Activated naive CD8-positive, alpha-beta T cell treated with anti-CD3 and anti-CD28 coated beads, Interleukin-2, amount 10 ng/mL, durations not matched to agents 7 days and 5 days (primary cell): ENCODE measurements at places on chromosomes 12 and 14. TPM values are rescaled to one million over a fixed set of nuclear protein-coding genes. Genes with fewer than 3 reads are reported as not detected.
A peak's percentile ranks its signal among the peaks of the same experiment; 100 is the strongest.

- H3K27me3 ChIP-seq = no peaks in the 10 kb centered on the region
- peaks cover 41% of the 10 kb centered on the region for H3K4me1 ChIP-seq
- peak overlapping the region; percentile 86 for H3K27ac ChIP-seq
- H3K36me3 ChIP-seq = peaks cover 8% of the 10 kb centered on the region
These were observed 1.3 kb upstream of the CD63 start for GRCh38 chr12:55729819-55730818.

DNA sequence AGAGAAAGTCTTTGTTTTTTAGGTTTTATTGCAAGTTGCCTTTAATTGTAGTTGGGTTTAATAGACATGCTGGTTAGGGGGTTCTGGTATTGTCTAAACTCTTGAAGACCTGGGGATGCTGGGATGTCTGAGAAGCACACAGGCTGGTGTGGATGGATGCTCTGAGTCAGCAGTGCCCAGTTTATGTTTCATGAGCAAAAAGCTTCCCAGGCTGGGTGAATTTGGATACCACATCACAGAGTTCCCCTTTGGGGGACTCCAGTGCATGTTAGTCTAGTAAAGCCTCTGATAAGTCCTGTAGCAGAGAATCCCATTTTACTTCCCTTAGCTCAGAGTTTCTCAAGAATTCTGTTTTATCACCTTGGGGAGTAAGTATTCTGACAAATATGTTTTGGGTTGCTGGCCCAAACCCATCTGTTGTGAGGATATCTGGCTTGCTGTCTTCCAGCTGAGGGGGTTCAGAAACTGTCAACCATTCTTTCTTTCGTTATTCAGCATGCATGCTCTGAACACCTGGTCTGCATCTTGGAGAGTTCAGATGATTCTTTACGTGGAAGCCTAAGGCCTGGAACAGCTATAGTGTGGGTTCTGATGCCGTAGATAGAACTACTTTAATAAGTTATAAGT, 509.1 kb downstream of the VRK1 start:
- no peak overlapping the region for H3K4me3 ChIP-seq
- H3K27ac ChIP-seq = no peak overlapping the region
- H3K36me3 ChIP-seq = no peaks in the 10 kb centered on the region
- no peak for DNase-seq
- no peaks in the 10 kb centered on the region for H3K27me3 ChIP-seq
- H3K4me1 ChIP-seq = peaks cover 20% of the 10 kb centered on the region

DNA sequence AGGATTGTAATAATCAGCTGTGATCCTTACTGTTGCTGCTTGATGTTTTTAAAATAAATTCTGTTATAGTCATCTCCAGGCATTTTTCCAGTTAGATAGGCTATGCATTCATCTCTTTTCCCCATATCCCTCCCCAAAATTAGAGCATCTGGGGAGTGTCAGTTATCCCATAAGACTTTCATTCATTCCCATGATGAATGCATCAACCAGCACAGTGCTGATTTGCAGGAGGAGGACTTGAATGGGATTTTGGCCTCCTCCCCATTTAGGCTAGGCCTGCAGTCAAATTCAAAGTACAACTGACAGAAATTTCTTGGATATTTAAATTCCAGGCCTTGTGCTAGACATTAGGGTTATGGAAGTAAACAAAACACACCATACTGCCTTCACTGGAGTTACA, 99.8 kb downstream of the AEBP2 start:
- H3K36me3 ChIP-seq = peaks cover 27% of the 10 kb centered on the region
- H3K4me3 ChIP-seq = no peak overlapping the region
- H3K27ac ChIP-seq = no peak overlapping the region
- no peak for DNase-seq

- H3K4me1 ChIP-seq = peaks cover 19% of the 10 kb centered on the region
- no peaks in the 10 kb centered on the region for H3K27me3 ChIP-seq
- H3K4me3 ChIP-seq = no peak overlapping the region
- no peak for DNase-seq
These were observed 10.8 kb downstream of the TAOK3 start for GRCh38 chr12:118361889-118362288.

DNA sequence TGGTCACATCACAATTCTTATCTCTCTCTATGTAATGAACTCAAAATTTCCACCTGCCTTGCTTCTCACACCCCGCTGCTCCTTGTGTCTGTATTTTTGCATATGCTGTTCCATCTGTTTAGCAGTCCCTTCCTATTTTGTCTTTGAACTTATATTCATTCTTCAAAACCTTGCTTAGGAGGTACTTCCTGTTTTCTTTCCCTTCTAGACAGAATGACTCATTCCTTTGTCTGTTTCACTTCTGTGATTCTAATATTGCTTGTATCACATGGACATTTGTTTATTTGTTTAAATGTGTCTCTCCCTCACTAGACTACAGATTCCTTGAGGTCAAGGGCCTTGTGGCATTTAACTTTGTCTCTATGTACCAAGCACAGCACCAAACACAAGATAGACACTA, 424.2 kb downstream of the ETNK1 start:
- H3K4me1 ChIP-seq = peaks cover 3% of the 10 kb centered on the region
- no peaks in the 10 kb centered on the region for H3K36me3 ChIP-seq
- no peak overlapping the region for H3K4me3 ChIP-seq
- DNase-seq = no peak
- no peak overlapping the region for H3K27ac ChIP-seq

DNA sequence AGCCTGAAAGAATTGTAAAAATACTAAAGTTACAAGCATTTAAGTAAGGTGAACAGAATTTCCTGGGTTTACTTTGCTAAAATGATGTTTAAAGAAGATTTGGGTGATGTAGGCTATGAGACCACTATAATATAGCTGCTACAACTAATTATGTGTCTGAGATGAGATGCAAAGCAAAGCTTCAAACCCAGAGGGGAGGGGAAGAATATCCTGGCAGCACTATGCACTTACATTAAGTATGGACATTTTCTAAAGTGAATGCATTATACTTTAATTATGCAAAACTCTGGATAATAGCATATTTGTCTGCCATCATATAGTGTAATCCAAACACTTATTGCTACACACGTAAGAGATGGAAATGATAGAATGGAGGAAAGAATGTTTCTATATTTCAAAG, 1003.7 kb downstream of the GALC start:
- H3K36me3 ChIP-seq = no peaks in the 10 kb centered on the region
- H3K4me1 ChIP-seq = no peaks in the 10 kb centered on the region
- H3K27ac ChIP-seq = no peak overlapping the region

- H3K4me1 ChIP-seq = no peaks in the 10 kb centered on the region
- no peaks in the 10 kb centered on the region for H3K27me3 ChIP-seq
- H3K27ac ChIP-seq = no peak overlapping the region
- H3K36me3 ChIP-seq = no peaks in the 10 kb centered on the region
- no peak for DNase-seq
These were observed 83.4 kb downstream of the GAS2L3 start for GRCh38 chr12:100656856-100657255.

- H3K4me1 ChIP-seq = peaks cover 81% of the 10 kb centered on the region
- no peak overlapping the region for H3K4me3 ChIP-seq
- H3K27me3 ChIP-seq = no peaks in the 10 kb centered on the region
- no peak for DNase-seq
- H3K27ac ChIP-seq = peak overlapping the region; percentile 86
These were observed 85.0 kb upstream of the GPR68 start for GRCh38 chr14:91329486-91330014.

DNA sequence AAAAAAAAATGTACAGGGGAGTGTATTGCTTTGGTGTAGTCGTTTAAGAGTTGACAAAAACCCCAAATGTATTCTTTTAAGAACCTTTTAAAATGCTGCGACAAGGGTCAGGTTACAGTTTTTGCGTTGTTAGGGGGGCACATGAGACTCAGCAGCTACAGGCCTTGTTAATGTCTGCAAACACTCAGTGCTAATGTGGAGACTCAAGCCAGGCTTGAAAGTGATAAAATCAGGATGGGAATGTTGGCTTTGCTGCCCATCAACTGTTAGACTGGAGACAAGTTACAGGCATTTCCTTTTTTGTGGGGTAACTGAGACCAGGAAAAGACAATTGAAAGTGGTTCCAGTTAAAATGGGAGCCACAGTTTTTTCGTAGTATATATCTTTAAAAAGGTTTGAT, 84.8 kb downstream of the PRKCH start:
- H3K4me3 ChIP-seq = peak overlapping the region; percentile 25
- no peak for DNase-seq
- H3K4me1 ChIP-seq = peaks cover 57% of the 10 kb centered on the region
- peak overlapping the region; percentile 76 for H3K27ac ChIP-seq
- H3K27me3 ChIP-seq = no peaks in the 10 kb centered on the region
- peaks cover 32% of the 10 kb centered on the region for H3K36me3 ChIP-seq

- no peaks in the 10 kb centered on the region for H3K27me3 ChIP-seq
- no peak overlapping the region for H3K4me3 ChIP-seq
- H3K27ac ChIP-seq = no peak overlapping the region
- no peak for DNase-seq
- no peaks in the 10 kb centered on the region for H3K4me1 ChIP-seq
- no peaks in the 10 kb centered on the region for H3K36me3 ChIP-seq
These were observed 843.9 kb downstream of the FLRT2 start for GRCh38 chr14:86373886-86374285.

DNA sequence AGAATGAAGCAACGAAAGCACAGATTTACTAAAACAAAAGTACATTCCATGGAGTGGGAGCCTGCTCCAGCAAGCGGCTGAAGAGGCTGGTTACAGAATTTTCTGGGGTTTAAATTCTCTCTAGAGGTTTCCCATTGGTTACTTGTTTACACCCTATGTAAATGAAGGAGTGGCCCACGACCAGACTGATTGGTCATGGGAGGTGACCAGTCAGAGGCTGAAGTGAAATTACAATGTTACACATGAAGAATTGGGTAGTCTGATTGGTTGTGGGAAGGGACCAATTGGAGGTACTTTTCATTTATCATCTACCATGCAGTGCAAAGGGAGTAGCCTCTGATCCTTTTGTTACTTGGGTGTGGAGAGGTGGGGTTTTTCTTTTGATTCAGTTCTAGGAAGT, 36.2 kb upstream of the APPL2 start:
- no peak overlapping the region for H3K4me3 ChIP-seq
- peaks cover 2% of the 10 kb centered on the region for H3K4me1 ChIP-seq
- no peaks in the 10 kb centered on the region for H3K36me3 ChIP-seq
- peaks cover 23% of the 10 kb centered on the region for H3K27me3 ChIP-seq
- H3K27ac ChIP-seq = no peak overlapping the region

DNA sequence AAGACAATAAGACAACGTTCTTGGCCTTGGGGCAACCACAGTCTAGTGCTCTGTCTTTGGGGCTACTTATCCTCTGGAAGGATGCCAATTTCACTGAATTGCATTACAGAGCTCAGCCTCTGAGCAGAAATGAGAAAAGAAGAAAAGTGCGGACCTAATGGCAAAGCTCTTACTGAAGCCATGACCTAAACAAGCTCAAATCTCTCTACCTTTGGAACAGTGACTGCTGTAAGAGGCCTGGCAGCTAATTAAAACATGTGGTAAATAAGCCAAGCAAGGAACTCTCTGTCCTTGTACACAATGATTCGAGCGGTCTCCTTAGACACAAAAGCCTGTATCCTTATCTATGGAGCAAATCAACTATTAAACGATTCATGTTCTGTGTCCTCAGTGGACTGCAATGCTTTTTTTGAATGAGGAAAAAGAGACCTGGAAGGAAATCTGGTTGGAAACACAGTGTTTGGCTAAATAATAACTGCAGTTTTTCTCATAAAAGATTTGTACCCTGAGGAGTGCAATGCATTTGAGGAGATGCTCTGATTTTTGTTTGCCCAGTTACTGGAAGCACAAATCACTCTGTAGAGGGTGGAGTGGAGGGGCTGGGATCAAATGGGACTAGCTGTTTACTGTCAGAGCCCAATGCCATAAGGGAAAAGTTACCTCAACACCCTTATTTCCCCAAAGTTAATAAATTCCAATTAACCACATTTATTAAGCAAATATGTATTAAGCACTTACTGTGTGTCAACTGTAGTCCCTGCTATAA, 113.9 kb downstream of the NDUFA12 start:
- H3K27me3 ChIP-seq = peaks cover 26% of the 10 kb centered on the region
- H3K4me1 ChIP-seq = no peaks in the 10 kb centered on the region
- no peaks in the 10 kb centered on the region for H3K36me3 ChIP-seq
- H3K27ac ChIP-seq = no peak overlapping the region
- no peak overlapping the region for H3K4me3 ChIP-seq
- no peak for DNase-seq

GRCh38 chr12:65415826-65416225, 137.3 kb downstream of the MSRB3 start:
- H3K4me3 ChIP-seq = no peak overlapping the region
- H3K27me3 ChIP-seq = no peaks in the 10 kb centered on the region
- no peaks in the 10 kb centered on the region for H3K36me3 ChIP-seq
- DNase-seq = no peak

DNA sequence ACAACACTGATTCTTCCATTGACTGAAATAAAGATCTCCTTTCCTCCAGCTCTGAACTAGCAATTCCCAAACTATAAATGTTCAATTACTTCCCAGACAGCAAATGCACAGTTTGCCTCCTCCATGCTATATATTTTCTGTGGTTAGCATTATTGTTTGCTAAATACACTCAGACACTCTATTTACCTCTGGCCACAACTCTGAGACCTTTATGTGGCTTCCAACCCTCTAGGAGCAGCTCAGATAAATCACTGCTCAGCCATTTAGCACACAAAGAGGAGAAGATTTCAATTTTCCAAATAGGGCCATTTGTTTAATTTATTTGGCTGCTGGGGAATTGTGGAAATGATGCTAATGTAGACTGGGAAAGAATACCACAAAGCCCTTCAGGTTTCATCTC, 202.0 kb downstream of the SPTSSA start:
- H3K4me3 ChIP-seq = no peak overlapping the region
- no peaks in the 10 kb centered on the region for H3K36me3 ChIP-seq
- H3K27me3 ChIP-seq = peaks cover 12% of the 10 kb centered on the region
- no peak overlapping the region for H3K27ac ChIP-seq
- H3K4me1 ChIP-seq = no peaks in the 10 kb centered on the region

DNA sequence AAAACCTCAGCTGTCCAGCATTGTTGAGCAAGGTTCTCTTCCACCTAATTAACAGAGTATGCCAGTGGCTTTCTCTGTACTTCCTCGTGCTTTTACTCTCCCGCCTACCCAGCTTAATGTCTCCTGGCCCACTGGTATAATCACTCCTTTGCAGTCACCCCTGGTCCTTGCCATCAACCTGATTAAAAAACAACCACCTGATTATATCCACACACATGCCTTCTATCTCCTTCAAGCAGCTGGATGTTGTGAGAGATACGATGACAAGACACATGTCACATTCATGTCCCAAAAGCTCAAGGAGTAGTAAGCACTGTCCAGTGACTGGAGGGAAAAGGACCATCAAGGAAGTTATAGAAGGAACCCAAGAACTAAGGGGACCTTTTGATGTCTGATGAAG, 241.3 kb upstream of the GRIP1 start:
- no peak overlapping the region for H3K4me3 ChIP-seq
- H3K36me3 ChIP-seq = no peaks in the 10 kb centered on the region
- no peak for DNase-seq

- peaks cover 11% of the 10 kb centered on the region for H3K4me1 ChIP-seq
- H3K27me3 ChIP-seq = no peaks in the 10 kb centered on the region
- H3K36me3 ChIP-seq = peaks cover 9% of the 10 kb centered on the region
- no peak overlapping the region for H3K4me3 ChIP-seq
- no peak for DNase-seq
- no peak overlapping the region for H3K27ac ChIP-seq
These were observed 111.2 kb downstream of the LGMN start for GRCh38 chr14:92637228-92637627.

PSEN1 gene
- total RNA-seq = 38.5 TPM

SERPINA1 gene
- not detected for total RNA-seq

MRPL42 gene
- total RNA-seq = 47.4 TPM

TRMT5 gene
- total RNA-seq = 7.6 TPM

CACNA2D4 gene
- 10.4 TPM for total RNA-seq

FAR2 gene
- total RNA-seq = 14.5 TPM

GLIPR1L1 gene
- not detected for total RNA-seq

DENND5B gene
- total RNA-seq = 0.33 TPM

TROAP gene
- total RNA-seq = 73.8 TPM

AQP5 gene
- not detected for total RNA-seq

CCDC38 gene
- total RNA-seq = 0.19 TPM

BDKRB2 gene
- total RNA-seq = not detected
